ENCODE measurements at places on chromosomes 16 and 17.

DNA sequence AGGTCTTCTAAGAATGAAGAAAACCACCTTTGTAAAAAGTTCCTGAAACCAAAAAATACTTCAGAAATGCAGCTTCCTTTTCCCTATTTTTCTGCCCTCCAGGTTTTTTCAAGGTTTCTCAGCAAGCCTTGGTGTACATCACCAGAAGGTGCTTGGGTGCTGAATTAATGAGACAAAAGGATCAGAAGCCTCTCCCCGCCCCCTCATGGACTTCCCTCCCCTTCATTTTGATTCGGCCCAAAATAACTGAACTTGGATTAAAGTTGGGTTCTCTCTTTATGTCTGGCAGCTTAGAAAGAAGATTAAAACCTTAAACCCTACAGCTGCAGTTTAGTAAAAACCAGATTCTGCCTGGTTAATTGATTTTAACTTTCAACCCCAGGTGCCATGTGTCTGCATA lies 121.7 kb upstream of the ERCC4 start:
- no peak for DNase-seq

- DNase-seq, result no peak
Measured at GRCh38 chr16:48101069-48101674, 54.6 kb downstream of the ABCC12 start.

DNA sequence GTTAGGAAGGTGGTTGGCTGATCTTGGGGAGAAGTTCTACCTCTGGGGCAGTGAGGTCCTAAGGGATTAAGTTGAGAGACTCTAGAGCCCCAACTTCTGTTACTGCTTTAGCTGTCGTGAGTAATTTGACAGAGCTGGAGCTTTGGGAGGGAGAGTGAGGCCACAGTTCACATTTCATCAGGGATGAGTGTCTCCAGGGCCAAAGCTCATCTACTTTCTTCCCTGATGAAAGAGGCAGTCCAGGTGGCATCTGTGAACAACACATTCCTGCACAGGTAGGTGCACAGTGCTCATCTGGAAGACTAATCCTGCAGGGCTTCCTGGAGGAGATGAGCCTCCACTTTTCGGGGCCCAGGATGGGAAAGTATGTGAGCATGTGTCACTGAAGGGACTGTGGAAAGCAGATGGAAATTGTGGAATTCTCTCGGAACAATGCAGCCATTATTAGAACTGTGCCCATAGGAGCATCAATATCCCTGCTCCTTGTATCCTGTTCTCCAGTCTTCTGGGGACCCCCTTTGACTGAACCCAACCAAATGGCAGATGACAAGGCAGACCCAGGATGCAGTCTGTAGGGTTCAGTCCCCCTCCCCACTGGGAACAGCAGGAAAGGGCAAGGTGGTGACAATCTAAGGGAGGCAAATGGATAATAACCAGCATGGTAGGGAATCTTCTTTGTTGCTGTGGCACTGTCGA lies 9.0 kb downstream of the DYNLL2 start:
- no peak for DNase-seq

GRCh38 chr17:81238490-81238814 lies 403 bp downstream of the TEPSIN start:
- DNase-seq, result no peak

DNA sequence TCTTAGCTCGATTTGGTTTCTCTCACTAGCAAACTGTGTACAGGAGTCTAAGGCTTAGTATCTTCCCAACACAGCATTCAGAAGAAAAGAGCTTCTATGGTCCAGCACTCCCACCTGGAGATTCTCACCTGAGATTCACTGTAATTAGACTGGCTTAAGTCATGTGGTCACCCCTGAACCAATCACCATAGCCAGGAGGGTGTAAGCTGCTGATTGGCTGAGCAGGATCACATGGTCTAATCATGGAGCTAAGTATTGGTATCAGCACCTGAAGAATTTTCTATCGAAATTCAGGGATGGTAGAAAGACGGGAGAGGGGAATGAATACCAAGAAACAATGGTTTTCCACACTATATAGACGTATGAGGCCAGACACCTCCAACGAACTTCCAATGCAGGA lies 359.8 kb upstream of the ERCC4 start:
- no peak for DNase-seq

- no peak for DNase-seq
Measured at GRCh38 chr17:66379996-66380395, 77.6 kb downstream of the PRKCA start.
